Activated naive CD8-positive, alpha-beta T cell treated with anti-CD3 and anti-CD28 coated beads, Interleukin-2, amount 50 U/mL, for 24 hours (primary cell): ENCODE measurements at places on chromosomes 2 and 18.

DNA sequence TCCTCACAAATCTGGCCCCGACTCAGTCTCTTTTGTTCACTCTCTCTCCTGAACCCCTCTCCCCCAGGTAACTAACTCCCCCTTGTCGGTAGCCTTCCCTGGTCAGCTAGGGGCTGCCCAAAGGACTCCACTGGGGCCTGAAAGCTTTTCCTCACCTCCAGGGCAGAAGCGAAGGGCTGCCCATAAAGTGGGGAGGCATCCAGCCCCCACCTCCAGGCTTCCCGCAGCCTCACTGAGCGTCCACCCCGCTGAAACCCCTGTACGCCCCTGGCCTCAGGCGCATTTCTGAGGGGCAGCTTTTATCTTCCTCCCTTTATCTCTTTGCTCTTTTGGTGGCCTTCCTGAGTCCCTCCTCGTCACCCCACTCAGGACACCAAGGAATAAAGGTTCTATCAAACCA, 249.3 kb downstream of the CYP26B1 start:
- no peak for DNase-seq

GRCh38 chr2:15082105-15083058, 449.9 kb downstream of the LRATD1 start:
- no peak for DNase-seq

DNA sequence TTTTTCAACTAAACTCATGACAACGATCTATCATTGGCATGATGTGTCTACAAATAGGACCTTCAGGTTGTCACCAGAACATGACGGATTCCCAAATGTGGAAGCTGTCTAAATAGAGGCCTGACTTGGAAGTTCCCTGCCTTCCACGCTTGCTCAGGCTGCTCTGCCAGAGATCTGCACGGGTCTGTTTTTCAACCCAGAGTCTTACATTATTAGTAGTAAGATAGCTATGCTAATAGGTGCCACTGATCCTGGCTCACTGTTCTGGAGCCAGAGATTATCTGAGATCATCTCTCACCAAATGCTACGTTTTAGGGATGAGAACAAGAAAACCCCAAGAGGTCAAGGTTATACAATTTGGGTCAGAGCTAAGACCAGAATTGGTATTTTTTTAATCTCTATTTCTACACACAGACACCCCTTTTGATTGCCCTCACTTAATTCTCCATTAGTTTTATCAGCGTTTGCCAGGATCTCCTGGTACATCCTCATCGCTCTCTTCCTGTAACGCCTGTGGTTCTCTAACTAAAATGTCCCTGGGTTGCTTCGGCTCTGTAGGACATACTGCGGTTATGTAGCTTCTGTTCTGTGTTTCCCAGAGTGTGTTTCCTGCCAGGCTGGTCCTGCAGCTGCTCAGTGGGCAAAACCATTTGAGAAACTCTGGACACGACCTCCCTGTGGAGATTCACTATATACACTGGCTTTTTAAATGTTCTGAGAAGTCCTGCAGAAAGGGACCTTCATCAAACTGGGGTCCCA, 5.7 kb downstream of the CDC42EP3 start:
- no peak for DNase-seq

DNA sequence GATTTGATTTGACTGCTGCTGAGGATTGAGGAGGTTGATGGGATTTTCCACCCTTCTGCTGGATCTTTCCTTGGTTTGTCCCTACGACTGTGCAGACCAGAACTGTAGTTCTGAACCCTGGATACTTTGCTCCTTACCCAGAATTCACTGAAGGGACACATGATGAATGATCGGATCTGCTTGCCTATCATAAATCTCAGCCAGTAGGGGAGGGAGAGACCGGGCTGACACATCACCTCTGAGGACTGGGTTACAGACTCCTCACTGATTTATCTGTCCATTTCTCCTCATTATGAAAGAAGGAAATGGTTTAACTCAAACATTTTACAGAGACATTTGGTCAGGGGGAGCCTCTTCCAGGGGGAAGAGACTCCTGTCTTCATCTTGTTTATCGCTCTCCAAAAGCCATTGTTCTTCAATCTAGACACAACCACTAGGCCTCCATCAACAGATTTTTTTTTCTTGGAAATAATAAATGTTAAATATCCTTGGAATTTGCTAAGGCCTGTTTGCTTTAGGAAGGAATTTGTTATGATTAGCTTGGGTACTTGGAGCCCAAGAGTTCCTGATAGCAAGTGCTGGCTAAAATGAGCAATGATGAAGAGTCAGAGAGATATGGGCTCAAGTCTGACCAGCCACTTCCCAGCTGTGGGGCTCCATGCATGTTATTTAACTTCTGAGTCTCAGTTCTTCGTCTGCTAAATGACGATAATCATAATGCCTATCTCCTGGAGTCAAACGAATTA, 925.5 kb downstream of the SLC4A3 start:
- DNase-seq, result no peak

DNA sequence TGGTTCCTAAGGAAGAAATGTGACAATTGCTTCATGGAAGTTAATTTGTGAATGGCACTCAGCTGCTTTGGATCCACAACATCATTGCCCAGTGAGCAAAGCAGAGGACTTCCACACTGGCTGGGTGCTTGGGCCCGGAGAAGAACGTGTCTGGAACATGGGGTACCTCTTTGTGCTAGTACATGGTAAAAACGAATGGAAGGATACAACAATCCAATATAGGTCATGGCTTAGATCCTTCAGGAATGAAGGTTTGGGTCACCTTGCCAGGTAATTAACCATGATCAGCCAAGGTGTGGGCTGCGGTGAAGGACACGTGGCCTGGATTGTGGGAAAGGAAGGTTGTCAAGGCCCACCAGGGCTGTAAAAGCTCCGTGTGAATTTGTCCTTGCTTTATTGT, 245.9 kb upstream of the HS6ST1 start:
- no peak for DNase-seq

DNA sequence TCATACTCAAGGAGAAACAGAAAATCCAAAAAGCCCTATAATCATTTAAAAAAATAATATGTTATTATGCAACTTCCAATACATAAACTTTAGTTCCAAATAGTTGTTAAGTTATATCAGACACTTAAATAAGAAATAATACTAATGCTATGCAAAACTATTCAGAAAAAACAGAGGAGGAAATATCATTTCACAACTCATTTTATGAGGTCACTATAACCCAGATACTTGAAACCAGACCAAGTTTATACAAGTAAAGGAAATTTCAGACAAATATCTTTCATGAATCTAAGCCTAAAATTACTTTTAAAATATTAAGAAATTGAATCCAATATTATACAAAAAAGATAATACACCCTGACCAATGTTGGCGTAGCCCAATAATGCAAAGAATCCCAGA, 260.8 kb downstream of the CD226 start:
- DNase-seq, result no peak

GRCh38 chr2:2879781-2880180, 497.8 kb downstream of the EIPR1 start:
- DNase-seq, result no peak

DNA sequence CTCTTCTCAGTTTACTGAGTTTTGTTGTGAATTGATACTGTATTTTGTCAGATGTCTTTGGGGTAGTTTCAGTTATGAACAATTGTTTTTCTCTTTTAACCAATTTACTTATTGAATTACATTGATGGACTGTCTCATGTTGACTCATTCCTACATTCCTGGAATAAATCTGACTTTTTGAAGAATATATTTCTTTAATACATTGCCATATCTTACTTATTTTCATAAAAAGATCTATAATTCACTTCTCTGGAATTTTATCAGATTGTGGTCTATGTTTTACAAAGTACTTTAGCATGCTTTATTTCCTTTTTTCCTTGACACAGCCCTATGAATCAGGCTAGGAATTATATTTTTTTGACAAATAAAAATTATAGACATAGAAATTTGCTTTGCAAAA, 268.3 kb downstream of the PLCL1 start:
- no peak for DNase-seq

DNA sequence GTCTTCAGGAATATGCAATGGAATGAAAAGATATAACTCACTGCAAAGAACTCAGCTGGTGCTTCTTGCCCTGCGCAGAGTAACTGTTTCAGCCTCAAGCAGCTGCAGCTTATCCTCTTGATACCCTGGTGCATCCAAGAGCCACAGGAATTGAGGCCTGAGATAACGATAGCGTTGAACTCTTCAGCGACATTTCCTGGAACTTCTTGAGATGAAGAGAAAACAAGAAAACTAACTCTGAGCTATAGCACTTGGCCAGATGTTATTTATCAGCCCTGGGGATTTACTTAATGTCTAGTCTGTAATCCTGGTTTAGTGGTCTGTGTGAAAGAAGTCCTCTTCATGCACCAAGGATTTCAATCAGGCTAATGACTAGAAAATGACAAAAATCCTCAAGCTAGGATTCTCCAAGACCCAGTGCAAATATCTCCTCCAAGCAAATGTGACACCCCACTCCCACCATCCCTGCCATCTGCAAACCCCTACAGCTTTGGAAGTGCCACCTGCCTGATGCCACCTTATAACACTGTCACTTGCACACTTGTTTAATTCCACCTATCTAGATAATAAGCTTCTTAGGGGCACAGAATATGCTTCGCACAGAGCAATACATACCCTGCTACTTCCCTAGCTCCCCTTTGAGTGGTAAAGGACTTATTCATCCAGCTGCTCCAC, 40.6 kb downstream of the EHD3 start:
- DNase-seq, result no peak

DNA sequence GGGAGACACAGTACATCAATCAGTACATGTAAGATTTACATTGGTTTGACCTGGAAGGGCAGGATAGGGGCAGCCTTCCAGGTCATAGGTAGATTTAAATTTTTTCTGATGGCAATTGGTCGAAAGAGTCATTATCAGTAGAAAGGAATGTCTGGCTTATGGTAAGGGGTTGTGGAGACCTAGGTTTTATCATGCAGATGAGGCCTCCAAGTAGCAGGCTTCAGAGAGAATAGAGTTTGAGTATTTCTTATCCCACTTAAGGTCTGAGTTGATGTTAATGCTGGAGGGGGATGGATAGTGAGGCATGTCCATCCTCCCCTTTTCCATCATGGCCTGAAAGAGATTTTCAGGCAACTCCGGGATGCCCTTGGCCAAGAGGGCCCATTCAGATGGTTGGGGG, 60.7 kb downstream of the SPTBN1 start:
- no peak for DNase-seq

- DNase-seq, result peak; percentile 20
Observed at GRCh38 chr18:35376393-35376741, 770 bp downstream of the ZNF396 start.

DNA sequence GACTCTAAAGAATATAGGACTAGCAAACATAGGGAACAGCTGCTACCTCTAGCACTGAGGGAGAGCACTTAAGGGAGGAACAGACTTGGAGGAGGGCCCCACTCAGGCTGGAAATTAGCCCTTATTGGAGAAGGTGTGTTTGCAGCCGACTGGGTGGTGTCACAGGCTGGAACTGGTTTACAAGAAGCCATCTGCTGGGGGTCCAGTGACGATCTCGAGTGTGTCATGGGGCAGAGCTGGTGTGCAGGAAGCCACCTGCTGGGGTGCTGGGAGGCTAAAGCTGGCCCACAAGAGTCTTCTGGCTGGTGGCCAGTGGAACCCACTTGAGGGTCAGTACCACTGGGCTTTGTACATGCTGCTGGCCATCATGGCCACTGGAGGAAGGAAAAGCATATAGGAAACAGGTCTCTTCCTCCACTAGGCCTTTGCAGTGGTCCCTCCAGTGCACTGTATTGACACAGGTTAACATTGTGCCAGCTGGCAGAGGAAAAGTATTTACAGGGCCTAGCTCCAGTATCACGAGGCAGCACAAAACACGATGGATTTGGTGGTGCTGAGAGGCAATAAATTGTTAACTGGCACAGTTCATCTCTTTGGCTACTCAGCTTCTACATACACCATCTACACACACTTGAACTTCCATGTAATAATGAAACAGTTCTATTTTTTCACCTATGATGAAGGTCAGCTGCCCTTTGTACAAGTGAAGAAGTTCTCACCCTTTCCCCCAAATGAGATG, 43.6 kb downstream of the MAP3K20 start:
- no peak for DNase-seq

- DNase-seq, result no peak
Observed at GRCh38 chr18:79770826-79771225, 26.9 kb upstream of the KCNG2 start.

- no peak for DNase-seq
Observed at GRCh38 chr2:119455066-119455718, 23.5 kb downstream of the TMEM37 start.

DNA sequence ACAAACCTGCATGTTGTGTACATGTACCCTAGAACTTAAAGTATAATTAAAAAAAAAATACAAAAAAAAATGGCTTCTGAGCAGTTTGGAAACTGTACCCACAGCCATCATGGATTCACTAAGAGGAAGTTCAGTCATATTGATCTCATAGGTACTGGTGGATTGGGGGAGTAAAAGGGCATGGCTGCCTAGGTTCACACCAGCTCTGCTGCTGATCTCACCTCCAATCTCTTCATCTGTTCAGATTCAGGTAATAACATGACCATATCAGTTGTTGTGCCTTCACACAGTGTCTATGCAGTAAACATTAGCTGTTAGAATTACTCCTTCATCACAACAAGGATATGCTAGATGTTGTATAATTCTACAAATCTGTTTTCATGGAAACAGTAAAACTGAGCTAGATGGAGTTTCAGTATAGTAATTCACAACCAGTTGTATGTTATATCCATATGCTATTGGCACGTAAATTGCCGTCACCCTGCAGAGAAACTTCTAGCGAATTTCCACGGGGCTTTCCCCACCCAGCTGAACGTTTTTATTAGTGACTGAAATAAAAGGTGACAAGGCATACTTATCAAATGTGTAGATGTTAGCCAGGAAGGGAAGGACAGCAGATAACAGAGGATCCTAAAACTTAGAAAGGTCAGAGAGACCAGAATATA, 59.3 kb upstream of the ITM2C start:
- no peak for DNase-seq

GRCh38 chr18:69097349-69097748, 299.5 kb downstream of the CCDC102B start:
- no peak for DNase-seq

GRCh38 chr2:64214281-64215115, 70.3 kb upstream of the PELI1 start:
- no peak for DNase-seq

GRCh38 chr2:173205375-173205774, 129.7 kb downstream of the MAP3K20 start:
- no peak for DNase-seq

GRCh38 chr2:152383702-152384101, 48.7 kb downstream of the FMNL2 start:
- DNase-seq, result no peak

DNA sequence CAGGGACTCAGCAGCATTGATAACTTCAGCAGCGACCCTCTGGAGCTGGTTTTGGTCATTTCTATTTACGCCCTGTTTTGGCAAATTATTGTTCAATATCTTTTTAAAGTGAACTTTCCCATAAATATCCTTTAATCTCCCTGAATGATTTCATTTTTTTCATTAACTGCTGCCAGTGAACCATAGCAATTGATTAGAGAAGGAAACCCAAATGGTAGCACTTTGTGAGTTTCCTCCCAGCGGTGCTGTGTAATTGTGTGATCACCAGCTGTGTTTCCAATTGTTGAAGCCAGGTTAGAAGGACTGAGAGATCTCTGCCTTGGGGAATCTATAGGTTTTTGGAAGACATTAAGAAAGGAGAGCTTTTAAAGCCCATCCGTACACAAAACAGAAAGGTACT, 16.3 kb downstream of the MAP3K20 start:
- no peak for DNase-seq
